ENCODE measurements at places on chromosomes 11 and 22.

DNA sequence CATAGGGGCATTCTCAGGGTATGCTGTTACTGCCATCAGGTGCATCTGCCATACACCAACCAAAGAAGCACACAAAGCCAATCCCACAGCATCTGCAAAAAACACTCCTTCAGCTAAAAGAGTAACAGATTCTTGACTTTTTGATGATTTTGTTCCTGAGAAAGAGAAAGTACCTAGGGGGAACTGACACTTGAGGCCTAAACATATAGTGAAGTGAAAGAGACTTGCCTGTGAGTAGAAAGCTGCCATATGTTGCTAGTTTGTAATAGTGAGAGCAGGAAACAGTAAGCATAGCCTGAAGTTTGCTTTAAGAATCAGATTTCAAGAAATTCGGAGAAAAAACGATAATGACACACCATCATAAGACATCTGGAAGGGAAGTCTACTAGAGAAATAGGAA, 97.9 kb upstream of the CTSC start:
- DNase-seq, result no peak

- DNase-seq, result no peak
Observed at GRCh38 chr22:25641650-25642049, 77.2 kb downstream of the GRK3 start.

GRCh38 chr11:35390737-35391682, 28.3 kb downstream of the SLC1A2 start:
- DNase-seq, result peak; percentile 44

DNA sequence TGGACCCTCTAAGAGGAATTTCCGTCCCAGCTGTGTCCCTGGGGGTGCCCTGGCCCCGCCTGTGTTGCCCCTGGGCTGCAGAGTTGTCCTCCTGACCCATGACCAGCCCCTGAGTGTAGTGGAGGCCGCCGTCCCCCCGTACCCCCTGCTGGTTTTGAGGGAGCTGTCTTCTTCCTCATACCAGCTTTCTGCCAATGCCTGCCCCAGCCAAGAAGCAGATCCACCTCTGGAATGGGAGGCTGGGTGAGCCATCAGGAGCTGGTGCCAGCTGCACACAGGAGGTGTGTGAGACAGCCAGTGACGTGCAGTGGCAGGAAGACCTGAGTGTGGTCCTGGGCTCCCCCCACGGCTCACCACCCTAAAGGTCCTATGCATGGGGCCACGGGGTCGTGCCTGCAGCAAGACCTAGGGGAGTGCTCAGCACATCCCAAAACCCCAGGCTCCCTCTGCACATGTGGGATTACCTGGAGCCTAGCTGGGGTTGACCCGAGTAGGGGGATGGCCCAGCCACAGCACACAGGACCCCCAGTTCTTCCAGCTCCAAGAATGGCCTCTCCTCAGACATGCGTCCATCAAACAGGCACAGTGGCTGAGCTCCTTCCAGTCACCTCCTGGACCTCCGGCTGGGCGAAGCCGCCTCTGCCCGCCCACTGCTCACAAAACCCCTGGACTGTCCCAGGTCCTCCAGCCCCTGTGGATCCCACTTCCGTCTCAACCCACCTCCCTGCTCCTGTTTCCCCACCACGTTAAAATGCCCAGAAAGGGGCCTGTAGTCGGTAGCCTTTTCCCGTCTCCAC, 647.6 kb downstream of the BRD1 start:
- DNase-seq, result no peak

GRCh38 chr11:116948391-116948790, 111.0 kb upstream of the APOA1 start:
- DNase-seq, result no peak

DNA sequence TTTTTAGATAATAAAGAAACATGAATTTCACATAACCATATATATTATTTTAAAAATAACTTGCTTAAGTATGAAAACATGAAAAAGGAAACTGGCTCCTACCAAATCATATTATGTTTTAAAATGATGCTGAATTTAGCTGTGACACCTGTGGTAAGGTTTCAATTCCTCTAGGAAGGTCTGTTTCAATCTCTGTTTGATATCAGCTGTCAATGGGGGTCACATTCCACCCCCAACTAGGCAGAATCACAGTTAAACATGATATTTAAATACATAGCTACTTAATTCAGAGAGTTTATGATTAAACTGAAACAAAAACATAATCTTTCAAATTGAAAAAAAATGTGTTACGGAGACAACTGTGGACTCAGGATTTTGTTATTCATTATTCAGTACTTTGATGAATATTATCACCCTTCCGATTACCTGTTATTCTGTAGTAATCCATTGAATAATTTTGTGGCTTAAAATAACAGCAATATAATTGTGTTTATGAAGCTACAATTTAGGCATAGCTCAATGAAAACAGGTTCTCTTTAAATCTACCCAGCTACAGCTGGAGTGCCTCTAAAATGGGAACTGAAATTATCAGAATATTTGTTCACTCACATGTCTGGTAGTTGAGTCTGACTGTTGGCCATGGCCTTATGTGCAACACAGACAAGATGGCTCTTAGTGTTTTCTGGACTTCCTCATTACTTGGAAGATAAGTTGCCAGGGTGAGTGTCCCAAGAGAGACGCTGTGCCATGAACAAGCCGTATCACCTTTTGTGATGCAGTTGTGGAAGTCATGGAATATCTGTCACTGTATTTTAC, 244.6 kb upstream of the ANO3 start:
- DNase-seq, result no peak

DNA sequence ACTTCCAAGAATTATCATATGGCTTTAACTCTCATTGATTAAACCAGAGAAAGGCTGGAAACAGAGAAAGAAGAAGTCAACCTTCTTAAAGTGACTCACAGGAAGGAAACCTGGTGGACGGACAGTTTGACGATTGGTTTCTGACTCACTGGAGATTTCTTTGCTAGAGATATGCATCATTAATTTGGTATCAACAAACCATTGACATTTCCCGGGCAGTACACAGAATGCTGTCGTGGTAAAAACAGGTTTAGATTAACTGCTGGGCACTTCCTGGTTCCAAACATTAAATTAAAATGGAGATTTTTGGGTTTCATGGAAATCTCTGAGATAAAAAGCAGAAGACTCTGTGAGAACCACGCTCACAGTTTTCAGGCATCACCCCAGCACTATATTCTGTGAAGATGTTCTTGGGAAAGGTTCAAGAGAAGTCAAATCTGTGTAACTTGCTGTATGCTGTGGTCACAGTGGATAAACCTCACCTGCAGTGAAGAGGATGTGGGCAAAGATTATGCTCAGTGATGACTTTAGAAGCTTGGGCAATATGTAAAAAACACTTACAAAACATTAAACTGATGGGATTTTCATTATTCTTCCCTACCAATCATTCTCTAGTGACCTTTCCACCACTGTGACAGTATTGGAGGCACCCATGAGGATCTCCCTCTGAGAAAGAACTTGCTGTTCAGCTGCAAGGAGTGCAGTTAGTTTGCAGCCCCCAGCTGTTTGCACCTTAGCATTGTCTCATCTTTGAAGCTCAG, 61.1 kb upstream of the CD44 start:
- DNase-seq, result peak; percentile 84

DNA sequence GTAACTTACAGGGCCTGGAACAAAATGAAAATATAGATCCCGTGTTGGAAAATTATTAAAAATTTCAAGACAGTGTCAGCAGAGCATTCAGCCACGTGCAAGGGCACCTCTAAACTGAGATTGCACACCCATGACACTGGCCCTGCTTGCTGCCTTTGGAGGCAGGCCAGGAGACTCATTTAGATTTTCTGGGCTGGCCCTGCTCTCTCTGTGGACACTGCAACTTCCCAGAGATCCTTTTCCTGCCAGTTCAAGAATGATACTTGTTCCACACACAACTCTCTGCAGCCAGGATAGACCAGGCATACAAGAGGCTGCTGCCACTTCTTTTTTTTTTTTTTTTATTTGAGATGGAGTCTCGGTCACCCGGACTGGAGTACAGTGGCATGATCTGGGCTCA, 56.7 kb upstream of the PTPRJ start:
- no peak for DNase-seq

DNA sequence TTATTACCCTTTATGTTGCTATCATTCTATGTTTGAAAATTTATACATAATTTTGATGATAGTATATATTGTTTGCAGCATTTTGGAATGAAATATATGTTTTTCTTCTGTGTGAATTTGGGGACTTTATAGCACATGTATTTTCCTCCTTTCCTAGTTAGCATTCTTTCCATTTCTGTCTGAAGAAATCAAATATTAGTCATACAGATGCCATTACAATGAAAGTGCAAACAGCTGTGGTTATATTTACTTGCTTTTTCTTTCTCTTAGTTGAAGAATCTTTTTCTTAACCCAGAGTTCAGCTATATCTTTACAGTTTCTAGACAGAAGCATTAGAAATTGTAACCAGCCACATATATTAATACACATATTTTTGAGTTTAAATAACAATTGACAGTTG, 753.1 kb upstream of the ARHGAP42 start:
- DNase-seq, result no peak

DNA sequence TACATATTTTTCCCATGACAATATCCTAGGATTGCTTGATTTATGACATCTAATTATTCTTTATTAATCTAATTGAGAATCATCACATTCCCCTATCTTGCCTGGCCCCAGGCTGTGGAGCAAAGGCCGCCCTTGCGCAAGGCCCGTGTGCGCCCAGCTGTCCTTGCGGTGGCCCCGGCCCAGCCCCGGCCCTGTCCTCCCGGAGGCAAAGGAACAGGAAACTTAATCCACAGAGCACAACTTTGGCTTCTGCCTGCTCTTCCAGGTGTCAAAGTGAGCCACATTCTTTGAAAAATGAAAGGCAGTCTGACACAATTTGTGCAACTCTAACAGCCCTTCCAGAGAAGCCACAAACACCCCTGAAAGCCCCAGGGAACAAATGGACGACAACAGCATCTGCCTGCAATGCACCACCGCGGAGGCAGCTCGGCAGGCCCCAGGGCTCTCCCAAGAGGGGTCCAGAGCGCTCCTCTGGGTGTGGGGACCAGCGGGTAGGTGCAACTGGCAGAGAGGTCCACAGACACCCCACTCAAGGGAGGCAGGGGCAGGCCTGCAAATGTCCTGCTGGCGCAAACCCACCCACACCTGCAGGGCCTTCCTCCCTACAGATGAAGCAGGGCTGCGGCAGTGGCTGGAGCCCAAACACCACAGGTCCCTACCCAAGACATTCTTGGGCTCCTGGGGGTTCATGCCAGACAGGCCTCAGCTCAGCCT, 30.3 kb downstream of the GNB1L start:
- no peak for DNase-seq

DNA sequence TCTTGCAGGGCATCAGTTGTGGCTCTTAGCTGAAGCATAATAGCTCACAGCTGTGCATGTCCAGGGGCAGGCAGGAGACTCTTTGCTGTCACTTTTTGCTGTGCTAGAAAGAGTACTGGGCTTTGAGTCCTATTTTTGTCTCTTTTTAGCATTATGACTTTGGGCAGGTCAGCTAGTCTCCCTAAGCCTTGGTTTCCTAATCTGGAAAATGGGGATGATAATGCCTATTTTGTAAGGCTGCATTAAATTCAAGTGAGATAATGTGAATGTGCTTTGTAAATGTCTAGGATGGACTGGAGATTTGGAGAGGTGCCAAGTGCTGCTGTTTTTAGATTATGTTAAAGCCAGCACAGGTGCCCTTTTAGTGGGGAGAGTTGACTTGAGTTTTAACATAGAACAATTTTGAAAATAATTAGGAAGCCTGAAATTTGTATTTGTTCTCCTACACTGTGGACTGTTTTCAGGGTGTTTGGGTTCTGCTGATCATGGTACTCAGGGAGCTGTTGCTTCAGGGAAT, 19.1 kb downstream of the CABIN1 start:
- DNase-seq, result no peak

DNA sequence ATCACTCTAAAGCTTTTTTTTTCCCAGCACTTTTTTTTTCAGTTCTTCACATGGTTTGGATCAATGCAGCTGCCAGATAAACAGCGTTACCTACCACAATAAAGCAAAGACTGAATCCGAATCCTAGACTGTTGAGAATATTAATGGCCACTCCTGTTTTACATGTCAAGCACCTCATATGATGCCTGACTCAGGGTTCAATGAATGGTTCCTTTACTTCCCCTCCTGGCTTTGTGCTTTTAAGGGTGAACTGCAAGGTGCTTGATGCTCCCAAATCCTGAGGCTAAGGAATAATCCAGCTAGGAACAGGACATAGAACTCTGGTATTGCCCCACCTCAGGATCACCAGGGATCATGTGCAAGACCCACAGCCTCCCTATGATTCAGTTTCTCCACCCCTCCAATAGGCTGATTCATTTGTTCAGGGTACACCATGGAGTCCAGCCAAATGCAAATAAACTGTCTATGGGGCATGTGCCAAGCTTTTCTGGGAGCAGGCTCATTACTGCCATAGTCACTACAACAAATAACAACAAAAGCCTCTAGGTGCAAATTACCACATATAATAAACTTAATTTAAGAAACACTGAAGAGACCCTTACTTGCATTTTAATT, 104.3 kb downstream of the GAB2 start:
- DNase-seq, result no peak

DNA sequence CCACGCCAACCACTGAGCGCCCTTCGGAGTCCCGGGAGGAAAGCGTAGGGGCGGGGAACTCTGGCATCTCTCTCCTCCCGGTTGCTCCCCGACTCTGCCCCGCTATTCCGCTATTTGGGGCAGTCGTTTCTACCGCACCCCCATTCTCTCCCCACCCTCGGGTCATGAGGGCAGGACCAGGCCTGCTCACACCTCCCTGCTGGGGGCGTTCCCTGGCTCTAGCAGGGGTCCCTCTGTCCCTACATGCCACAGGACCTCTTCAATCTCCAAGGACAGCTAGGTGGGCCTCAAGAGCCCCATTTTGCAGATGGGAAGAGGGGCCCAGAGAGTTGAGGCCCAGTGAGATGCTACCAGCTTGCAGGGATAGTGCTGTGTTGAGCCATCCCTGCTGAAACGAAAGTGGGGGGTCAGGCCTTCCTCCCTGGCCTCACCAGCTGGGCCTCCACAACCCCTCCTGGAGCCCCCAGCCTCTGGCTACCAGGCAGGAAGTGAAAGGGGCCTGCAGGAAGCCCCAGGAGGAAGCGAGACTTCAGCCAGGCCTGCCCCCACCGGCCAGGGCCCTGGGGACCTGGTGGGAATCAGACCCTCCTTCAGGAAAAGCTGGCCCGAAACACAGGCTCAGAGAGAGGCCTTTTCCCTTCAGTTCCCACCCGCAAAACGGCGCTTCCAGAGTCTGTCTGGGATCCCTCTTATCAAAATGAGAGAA, 5.5 kb upstream of the SHISA8 start:
- no peak for DNase-seq

DNA sequence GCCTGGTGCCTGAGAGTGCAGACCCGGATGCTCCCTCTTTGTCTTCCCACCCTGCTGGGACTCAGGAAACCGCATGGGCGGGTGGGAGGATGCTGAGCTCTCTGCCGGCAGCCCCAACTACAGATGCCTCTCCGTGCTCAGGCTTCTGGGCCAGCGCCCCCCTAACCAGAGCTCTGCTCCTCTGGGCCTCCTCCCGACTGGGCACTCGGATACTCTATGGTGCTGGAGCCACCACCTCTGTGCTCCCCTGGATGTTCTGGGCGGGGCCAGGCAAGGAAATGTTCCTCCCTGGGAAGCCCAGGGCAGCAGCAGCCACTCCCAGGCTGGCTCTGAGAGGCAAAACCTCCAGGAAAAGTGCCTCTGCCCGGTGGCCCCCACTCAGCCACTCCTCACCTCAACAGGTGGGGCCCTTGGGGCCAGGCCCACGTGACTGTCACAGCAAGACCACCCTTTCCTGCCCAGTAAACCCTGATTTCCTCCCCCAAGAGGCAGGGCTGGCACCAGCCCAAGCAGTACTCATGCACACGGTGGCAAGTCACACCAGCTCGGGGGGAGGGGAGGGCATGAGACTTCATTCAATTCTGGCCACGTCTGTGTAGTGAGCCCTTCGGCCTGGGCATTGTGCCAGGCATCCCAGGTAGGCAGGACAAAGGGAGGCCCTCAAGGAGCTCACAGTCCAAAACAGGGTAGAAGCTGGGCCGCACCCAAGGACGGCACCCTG, 54.7 kb upstream of the TCF20 start:
- DNase-seq, result no peak

All from activated CD8-positive, alpha-beta T cell treated with anti-CD3 and anti-CD28 coated beads, Interleukin-2, amount 10 ng/mL, durations not matched to agents 7 days and 5 days (primary cell).